ENCODE measurements at places on chromosomes 6 and 20. TPM values are rescaled to one million over a fixed set of nuclear protein-coding genes. Genes with fewer than 3 reads are reported as not detected.

GRCh38 chr6:110448846-110449540 is 27.4 kb downstream of the SLC22A16 start:
- DNase-seq: no peak

DNA sequence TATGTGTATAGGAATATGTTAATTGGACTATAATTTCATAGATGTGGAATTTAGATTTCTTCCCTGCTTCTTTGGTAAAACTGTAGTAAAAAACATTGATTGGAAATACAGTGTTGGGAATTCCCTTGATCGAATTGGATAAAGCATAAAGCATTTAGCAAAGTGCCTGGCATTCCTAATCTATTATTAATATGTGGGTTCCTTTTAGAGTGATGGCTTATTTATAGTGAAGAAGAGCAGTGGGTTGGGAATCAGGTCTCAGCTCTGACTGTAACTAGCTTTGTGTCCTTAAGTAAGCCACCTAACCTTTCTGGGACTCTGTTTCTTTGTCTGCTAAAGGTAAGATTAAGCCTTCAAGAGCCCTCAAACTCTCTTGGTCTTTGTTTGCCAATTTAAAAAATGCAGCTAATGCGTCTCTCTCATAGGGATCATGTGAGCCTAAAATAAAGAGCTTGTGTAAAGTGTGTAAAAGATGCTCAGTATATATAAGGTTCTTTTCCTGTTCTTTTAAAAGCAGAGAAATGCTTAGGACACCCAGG is 53.3 kb downstream of the KCNS1 start:
- no peak for DNase-seq

DNA sequence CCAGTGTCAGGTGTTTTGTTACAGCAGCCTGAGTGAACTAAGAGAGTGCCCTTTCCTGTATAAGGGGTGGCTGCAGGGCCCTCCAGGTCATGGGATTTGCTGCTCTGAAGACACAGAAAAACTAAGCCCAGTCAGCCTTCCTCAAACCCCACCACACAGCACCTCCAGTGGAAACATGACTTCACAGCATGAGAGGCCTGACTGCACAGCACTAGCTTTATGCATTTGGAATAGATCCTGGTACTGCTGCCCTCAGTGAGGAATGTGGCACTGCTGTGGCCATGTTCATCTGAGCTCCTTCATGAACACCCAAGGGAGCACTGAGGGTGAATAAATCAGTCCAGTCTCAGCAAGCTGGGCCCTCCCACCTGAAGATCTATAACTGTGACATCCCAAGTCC is 296.1 kb upstream of the FOXQ1 start:
- DNase-seq: peak; percentile 38

GRCh38 chr6:17506531-17506930 is 93.6 kb upstream of the FAM8A1 start:
- no peak for DNase-seq

DNA sequence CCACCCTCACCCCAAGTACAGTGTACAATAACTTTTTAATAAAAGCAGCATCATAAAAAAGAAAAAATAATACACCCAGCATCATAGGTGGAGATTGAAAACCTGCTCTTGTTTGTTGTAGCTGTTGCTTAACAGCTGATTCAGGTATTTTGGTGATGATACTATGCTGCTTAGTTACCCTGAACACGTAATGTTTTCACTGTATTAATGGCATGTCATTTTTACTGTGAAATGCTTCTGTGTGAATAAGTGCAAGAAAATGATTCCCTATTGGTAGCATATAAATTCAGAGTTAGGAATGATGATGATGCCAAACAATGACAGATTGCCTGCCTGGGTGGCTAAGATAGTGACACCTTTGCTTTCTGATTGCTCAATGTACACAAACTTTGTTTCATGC is 405.7 kb downstream of the HDGFL1 start:
- no peak for DNase-seq

- DNase-seq: no peak
These were observed 87.9 kb upstream of the CDYL start for GRCh38 chr6:4687989-4688947.

GRCh38 chr6:128242765-128243403 is 277.5 kb downstream of the PTPRK start:
- no peak for DNase-seq

- DNase-seq: no peak
These were observed 1.1 kb upstream of the ULBP1 start for GRCh38 chr6:149962461-149963211.

GRCh38 chr20:60224914-60225313 is 266.7 kb downstream of the CDH26 start:
- DNase-seq: no peak

- DNase-seq: no peak
These were observed 21.8 kb upstream of the MCUR1 start for GRCh38 chr6:13836170-13836569.

DNA sequence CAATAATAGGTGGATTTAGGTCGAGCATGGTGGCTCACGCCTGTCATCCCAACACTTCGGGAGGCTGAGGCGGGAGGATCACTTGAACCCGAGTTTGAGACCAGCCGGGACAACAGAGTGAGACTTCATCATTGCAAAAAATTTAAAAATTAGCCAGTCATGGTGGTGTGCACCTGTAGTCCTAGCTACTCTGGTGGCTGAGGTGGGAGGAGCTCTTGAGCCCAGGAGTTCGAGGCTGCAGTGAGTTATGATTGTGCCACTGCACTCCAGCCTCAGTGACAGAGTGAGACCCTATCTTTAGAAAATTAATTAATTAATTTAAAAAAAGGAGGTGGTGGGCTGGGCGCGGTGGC is 13.4 kb upstream of the C20orf203 start:
- DNase-seq: no peak

DNA sequence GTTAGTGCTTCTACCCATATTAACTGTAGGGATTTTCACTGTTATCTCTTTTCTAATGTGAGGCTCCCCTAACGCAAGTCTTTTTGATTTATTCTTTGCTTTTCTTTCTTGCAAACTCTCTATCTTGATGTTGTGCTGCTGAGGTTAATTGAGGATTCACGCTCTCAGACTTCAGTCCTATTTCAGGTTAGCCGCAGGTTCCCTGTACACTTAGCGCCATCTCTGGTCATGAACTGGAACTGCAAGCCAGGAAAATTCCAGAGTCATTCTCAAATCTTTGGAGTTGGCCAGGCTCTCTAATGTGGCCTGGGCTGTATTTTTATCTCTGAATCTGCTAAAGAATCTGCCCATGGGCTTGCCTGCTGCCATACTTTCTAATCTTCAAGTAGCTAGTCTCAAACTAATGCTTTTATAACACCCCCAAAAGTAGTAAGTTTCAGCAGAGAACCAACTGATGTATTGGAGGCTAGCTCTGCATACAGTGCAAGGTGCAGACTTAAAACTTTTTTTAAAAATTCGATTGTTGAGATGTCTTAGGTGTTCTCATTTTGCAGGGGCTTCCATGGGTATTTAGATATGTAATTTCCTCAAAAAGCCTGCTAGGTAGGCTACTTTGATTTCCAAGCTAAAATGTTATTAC is 91.1 kb upstream of the OPRM1 start:
- DNase-seq: peak; percentile 11

- DNase-seq: no peak
These were observed 44.9 kb upstream of the BCAS1 start for GRCh38 chr20:54115172-54115854.

GRCh38 chr6:3346476-3346875 is 87.7 kb downstream of the PSMG4 start:
- DNase-seq: no peak

DNA sequence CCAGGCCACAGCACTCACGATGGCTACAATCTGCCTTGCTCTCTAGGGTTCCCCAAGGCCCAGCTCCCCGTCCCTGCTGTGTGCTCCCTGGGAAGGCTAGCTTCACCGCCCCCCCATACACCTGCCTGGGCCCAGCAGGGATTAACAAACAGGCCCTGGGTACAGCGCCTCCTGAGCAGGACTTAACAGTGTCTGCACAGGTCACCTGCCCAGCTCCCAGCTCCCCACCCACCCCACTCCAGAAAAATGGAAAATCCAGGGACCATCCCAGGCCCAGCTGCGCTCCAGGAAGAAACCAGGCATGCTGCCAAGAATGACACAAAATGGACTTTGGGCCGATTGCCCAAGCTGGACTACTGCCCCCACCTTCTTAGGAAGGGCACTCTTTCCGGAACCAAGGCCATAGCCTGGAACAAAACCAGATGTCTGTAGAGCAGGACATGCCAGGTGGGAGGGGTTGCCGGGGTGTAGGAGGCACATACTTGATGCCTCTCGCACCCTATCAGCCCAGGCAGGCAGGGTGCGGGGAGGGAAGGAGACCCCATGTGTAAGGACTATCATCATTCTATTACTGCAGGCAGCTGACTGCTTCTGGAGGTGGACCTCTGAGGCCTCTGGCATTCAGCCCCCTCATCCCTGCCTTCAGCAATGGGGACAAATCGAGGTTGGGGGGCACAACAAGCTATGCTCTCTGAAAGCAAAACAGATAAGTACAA is 104.9 kb downstream of the SNX5 start:
- DNase-seq: no peak

- DNase-seq: no peak
These were observed 160.3 kb downstream of the KIF16B start for GRCh38 chr20:16412906-16413305.

DNA sequence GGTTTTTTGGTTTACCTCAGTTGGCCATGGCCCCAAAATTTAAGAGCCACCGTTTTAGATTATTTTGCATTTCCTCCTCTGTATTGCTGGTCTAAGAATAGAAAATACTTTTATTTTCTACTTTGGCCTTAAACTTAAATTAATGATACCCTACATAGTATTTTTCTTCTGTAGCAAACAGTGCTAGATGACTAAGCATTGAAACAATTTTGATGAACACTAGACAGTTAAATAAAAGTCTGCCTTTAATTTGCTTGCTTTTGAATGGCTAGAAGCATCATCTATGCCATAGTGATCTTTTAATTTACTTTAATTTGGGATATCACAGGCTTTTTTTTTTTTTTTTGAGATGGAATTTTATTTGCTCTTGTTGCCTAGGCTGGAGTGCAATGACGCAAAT is 106.4 kb downstream of the CD109 start:
- no peak for DNase-seq

DNA sequence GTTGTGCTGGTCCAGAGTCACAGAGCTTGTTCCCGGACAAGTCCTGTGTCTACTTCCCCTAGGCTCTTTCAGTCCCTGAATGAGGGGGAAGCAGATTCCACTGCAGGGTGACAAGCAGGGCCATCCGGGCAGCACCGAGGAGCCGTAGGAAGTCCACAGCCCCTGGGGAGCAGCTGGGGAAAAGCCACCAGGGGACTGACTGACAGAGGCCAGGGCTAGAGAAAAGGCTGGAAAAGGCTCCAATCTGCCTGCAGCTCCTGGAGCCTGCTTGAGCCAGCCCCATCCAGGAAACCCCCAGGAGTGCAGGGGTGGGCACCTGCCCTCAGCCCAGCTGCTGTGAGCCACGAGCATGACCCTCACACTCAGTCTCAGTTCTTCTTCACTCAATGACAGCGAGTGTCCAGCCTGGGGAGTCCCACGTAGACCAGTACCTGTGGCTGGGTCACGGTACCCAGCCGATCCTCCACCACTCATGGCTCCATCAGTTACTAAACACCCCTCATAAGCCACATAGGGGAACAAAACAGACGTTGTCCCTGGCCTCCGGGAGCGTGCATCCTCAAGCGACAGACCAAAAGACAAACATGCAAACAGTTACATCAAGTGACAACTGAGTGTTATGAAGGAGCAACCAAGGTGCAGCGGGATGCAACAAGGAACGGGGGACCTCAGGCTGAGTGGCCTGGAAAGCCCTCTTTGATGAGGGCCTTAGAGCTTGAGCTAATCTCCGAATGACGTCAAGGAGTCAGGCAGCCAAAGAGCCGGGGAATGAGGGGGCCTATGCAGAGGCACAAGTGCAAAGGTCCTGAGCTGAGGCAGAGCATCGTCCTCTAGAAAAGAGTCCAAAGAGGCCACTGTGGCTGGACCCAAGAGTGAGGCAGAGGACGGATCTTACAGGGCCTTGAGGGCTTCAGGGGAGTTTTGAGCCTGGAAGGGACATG is 24.8 kb upstream of the VSTM2L start:
- no peak for DNase-seq

DNA sequence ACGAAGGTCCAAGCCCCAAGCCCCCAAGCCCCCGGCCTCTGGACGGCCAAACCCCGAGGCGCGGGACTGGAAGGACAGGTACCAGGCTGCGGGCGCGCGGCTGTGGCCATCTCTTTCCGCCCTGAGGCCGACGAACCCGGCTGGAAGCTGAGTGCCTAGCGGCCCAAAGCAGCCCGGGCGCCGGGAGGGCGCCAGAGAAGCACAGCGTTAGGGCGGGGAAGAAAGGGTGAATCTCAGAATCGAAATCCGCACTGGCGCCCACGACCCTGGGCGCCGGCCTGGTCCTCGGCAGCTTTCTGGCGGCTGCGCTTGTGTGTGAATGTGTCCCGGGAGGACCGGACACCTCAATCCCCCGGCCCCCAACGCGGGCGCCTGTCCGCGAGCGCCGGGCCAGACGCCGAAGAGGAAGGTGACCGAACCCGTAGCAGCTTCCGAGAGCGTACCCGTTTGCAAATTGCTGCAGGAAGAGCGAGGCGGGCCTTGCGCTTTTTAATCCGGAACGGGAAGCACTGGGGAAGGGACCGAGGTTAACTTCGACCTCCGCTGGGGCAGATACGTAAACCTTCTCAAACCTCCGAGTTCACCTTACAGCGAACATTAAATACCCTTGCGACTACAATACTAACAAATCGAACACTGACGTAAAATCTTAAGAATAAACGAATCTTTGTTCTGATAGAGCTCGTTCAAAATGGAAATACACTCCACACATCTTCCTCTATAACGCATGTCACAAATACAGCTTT is 2.9 kb downstream of the NRN1 start:
- no peak for DNase-seq

- peak; percentile 54 for DNase-seq
These were observed 6.8 kb downstream of the ADISSP start for GRCh38 chr20:3760655-3761348.

DNA sequence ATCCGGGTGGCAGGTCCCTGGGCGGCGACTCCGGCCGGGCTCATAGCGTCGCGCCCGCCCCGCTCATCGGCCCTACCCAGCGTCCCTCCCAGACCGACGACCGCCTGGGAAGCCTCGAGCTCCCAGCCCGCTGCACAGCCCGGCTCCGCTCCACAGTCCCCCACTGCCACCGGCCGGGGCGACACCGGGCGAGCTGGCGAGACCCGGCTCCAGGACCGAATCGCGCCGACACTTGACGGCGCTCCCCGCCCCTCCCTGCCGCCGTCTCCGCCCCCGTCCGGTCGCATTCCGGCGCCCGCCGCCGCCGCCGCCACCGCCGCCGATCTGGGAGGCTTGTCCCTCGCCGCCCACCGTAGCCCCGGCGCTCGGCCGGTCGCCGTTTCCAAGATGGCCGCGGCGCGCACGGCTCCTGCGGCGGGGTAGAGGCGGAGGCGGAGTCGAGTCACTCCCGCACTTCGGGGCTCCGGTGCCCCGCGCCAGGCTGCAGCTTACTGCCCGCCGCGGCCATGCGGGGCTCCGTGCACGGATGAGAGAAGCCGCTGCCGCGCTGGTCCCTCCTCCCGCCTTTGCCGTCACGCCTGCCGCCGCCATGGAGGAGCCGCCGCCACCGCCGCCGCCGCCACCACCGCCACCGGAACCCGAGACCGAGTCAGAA is at the start of gene MAP3K4:
TSS of gene MAP3K4 (plus strand) at position 364 of the 655 bp plus-strand sequence. CDS start at position 527, 163 bp downstream.
- DNase-seq: peak; percentile 85

The SIRPA gene
- 28.5 TPM for polyA plus RNA-seq

The TPBG gene
- polyA plus RNA-seq: 28.5 TPM

The NEU1 gene
- polyA plus RNA-seq: 85.5 TPM

The CBFA2T2 gene
- 30.1 TPM for polyA plus RNA-seq

The SIM1 gene
- 19.3 TPM for polyA plus RNA-seq

The TFB1M gene
- 16.4 TPM for polyA plus RNA-seq

The NRN1 gene
- polyA plus RNA-seq: 6.3 TPM

The CDKAL1 gene
- 15.9 TPM for polyA plus RNA-seq

The HTR1B gene
- polyA plus RNA-seq: 0.37 TPM

The PGBD1 gene
- polyA plus RNA-seq: 10.0 TPM
